ENCODE measurements at places on chromosomes 2 and 18.
A peak's percentile ranks its signal among the peaks of the same experiment; 100 is the strongest.

DNA sequence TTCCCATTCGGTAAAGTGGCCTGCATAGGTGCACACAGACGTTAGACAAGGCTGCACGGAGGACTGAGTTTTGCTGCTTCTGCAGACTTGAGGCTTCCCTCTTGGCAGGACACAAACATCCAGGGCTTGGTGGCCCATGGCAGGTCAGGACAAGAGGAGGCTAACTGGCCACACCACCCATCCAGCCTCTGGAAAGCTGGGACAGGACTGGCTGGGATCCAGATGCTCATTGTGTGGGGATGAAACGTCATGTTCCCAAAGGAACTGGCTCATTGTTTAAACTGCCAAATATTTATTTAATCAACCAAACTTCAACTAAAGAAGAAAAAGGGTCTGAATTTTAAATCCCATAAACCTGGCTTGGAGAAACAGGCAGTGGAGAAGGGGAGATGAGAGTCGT is 239.1 kb upstream of the EPAS1 start:
- DNase-seq = no peak

GRCh38 chr2:171960570-171960969 is 38.3 kb downstream of the HAT1 start:
- no peak for DNase-seq

GRCh38 chr18:58225101-58225500 is 181.1 kb downstream of the NEDD4L start:
- no peak for DNase-seq

DNA sequence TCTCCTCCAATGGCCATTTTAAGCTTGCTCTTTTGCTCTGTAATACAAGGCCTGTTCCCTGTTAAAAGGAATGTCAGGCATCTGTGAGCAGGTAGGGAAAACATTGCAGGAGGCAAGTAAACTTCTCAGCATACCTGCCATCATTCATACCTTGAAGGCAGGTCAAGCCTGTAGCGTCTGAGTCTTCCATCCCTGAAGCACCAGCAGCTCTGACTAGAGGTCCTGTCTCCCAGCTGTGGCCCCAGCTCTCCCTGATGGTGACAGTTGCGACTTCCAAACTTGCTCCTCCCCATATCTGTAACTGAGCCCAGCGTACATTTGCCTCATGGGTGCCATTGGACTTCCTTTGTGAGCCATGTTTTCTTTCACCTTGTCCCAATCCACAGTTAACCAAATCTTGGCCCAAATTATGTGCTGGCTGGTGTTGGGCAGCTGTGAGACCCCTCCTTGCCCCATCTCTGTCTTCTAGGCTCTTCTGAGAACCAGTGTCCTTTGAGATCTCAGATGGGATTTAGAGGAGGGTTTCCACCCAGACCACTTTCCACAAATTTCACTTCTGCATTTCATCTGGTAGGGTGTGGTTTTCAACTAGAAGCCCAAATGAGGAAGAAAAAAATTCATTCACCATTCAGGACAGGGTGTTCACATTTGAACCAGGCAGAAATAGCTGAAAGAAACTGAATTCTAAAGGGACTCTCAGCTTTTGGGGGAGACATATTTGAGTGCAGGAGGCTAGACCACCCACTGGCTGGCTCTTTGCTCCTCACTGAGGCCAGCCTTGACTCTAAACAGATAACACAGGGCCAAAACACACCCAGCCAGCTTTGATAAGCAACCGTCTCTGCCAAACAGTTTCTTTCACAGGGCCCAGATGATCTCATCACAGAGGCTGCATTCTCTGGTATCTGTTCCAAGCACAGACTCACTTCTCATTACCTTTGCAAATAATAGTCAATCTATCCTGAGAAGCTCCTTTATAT is 66.4 kb upstream of the MSH2 start:
- no peak for DNase-seq

DNA sequence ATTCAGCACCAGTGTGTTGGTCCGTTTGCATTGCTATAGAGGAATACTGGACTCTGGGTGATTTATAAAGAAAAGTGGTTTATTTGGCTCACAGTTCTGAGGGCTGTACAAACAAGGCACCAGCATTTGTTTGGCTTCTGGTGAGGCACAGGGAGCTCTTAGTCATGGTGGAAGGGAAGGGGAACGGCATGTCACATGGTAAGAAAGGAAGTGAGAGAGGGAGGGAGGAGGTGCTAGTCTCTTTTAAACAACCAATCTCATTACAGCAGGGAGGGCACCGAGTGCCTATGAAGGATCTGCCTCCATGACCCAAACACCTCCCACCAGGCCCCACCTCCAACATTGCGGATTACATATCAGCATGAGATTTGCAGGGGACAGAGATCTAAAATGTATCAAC is 143.9 kb upstream of the DLX2 start:
- no peak for DNase-seq

DNA sequence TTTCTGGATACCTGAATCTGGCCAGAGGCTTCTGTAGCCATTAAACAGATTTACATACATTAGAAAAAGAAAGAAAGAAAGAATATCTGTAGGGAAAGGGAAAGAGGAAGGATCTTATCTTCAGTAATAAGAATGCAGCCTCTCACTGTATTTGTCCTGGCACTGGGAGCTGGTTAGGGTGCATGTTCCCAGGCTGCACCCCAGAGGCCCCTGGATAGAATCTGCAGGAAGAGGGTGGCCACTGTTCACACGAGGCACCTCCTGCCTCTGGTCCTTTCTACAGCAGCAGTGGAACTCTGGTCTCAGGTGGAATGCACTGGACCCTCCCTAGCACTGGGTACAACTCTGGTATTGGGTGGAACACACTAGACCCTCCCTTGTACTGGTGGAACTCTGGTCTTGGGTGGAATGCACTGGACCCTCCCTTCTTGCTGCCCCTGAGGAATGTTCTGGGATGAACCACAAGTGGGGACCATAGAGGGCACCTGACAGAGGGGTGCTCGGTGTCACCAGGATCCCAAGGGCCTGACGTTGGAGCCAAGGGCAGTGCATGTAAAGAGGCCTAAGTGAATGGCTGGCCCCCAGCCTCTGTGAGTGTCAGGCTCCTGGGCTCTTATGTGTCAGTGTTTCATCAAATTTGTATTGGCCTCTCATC is 27.4 kb upstream of the PXDN start:
- DNase-seq = no peak

- no peak for DNase-seq
Measured at GRCh38 chr2:160491911-160492371, 1.7 kb downstream of the RBMS1 start.

DNA sequence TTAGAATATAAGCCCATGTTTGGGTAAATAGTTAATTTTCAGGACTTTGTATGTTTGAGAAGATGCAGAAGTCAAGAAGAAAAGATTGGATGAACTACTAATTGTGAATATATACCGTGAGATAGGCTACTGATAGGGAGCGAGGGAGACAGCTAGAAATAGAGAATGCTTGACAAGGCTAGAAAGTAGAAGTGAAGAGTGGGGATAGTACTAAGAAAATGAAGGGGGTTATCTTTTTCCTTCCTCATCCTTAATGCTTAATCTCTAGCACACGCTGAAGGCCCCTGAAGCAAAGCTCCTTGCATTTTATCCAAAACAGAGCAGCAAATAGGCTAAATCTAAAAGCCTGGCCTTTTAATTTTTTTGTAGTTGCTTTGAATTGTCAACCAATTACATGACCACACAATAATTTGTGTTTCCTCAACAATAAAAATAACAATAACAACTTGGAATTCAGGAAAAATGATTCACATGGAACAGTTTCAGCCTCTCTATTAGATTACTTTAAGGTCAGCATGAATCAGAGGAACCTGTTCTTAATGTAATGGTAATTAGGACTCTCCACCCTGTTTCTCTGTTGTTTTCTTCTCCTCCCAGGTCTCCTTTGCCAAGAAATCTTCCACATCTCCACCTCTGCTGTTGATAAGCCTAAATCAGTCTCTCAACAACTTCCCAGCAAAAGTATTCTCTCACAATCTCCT is 1071.3 kb upstream of the ZEB2 start:
- DNase-seq = no peak

GRCh38 chr2:205245001-205245400 is 437.3 kb upstream of the NRP2 start:
- no peak for DNase-seq

GRCh38 chr2:32357318-32358110 is 691 bp downstream of the BIRC6 start:
- DNase-seq = no peak

DNA sequence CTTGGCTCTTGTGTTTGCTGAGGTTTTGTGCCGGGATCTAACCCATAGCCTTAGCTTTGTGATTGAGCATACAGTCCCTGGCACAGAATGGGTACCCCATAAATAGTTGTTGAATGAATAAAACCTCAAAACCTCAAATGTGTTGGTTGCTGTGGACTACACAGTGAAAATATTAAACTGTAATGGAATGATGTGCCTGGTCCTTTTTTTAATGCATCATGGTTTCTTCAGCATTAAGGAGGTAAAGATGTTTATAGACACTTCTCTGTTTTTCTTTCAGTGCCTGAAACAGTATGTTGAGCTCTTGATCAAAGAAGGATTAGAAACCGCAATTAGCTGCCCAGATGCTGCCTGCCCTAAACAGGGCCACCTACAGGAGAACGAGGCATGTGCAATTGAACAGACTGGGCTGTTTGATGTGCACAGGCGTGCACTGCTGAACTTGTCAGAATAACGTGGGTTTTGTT is 97.0 kb downstream of the RNF144A start:
- DNase-seq = peak; percentile 52

- no peak for DNase-seq
Measured at GRCh38 chr2:210533389-210533788, 23.0 kb upstream of the CPS1 start.

DNA sequence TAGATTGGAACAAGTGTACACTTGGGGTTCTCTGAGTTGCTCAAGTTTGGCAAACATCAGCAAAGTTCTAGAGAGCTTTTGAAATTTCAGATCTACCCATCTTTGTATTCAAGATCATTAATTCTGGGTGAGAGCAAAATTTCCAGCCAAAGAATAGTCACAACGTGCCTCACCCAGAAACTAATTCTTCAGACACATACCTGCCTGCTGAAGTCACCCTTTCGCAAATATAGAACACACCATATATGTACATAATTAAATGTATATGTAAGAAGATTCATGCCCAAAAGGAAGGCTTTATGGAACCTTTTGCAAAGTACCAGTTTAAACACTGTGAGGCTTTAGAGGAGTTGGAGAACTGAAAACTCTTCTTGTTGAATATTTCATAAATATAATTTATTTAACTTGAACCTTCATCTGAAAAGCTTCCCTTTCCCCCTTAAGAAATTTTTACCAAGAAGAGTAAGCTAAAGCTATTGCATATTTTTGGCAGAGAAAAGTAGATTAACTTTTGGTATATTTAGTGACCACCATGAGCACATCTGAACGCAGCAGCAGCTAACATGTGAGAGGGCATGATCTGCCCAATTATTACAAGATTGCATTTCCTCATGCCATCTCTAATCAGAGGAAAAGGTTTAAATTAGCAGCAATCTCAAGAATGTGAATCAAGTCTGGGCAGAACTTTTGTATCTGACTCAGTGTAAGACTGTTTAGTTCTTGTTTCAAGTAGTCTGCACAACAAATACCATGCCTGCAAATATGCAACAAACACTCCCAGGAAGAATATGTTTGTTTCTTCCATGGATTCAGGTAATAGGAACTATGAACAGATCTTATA is 8.2 kb downstream of the RND3 start:
- no peak for DNase-seq

DNA sequence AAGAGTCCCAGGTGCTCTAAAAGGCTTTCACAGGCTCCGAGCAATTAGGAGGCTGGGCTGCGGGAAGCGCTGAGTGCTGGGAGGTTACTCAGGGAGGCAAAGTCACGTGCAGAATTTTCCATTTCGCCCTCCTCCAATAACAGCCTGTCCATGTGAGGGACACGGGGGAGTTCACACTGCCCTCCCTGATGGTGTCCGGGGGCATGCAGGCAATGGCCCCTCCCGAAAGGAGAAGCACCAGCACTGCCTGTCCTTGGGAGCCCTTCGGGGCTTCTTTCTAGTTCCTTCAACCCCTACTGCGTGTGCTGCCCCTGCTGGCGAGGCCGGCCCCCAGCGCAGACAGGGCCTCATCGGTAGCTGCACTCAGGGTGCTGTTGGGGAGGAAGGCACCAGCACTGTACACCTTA is 63.1 kb upstream of the HPCAL1 start:
- no peak for DNase-seq

GRCh38 chr2:241846406-241846805 is 12.3 kb downstream of the PDCD1 start:
- no peak for DNase-seq

GRCh38 chr2:99524056-99524455 is 34.2 kb upstream of the REV1 start:
- no peak for DNase-seq

GRCh38 chr18:58223717-58224424 is 179.8 kb downstream of the NEDD4L start:
- DNase-seq = peak; percentile 34

DNA sequence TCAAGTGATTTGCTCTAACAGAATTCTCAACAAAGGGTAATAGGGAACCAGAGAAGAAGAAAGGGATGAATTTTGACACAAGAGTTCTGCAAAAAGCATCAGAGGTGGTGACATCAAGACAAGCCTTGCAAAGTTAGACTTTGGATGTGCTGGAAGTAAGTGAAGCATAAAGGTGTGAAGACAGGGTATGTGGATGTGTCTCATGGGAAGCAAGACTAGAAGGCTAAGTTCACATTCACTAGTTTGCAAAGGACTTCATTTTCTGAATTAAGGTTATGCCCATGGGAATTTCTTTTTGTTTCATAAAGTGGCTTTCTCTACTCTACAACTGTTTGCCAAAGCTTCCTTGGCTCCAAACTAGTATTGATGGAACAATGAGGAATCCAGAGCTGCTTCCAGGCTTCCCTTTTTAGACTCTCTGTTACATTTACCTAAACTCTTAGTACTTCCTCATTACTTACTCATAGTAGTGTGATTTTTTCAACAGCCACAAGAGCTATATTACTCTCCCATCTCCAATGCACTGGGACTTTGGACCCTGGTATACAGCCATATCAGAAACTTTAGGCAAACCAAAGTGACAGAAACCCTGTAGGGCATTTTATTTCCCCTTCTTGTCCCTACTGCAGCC is 21.1 kb upstream of the IHH start:
- DNase-seq = no peak

GRCh38 chr18:75208155-75208835 is 644 bp downstream of the PTGR3 start:
- peak; percentile 43 for DNase-seq

DNA sequence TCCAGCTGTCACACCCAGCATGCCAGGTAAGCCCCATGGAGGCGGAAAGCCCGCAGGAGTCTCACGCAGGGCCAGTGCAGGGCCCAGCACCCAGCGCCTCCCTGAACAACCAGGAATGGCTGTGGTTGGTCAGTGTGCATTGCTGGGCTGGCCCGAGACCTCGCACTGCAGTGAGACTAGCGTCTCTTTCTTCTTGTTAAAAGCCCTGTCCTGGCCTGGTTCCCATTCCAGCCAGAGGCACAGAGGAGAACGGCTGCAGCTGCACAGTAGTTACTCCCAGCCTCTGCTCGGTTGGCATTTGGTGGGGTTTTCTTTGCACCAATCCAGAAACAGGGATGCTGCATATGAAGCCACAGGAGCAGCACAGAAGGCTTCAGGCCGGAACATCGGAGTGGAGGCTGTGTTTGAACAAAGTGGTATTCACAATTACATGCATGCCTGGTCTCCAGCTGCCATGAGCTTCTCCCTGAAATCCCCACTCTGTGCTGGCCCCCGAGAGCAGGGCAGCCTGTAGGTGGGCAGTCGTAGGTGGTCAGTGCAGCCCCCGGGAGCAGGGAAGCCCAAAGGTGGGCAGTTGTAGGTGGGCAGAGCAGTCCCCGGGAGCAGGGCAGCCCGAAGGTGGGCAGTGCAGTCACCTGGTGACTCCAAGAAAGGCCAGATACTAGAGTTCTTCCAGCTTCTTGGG is 163.7 kb upstream of the PXDN start:
- no peak for DNase-seq
